Left kidney (tissue), 8 donors: ENCODE measurements at places on chromosomes 2 and 18. TPM values are rescaled to one million over a fixed set of nuclear protein-coding genes. Genes with fewer than 3 reads are reported as not detected.

GAL3ST2 gene
- polyA plus RNA-seq: 0.76 TPM

FAM237A gene
- polyA plus RNA-seq: not detected

CFAP210 gene
- polyA plus RNA-seq: 2.9 TPM

XPO1 gene
- polyA plus RNA-seq: 322 TPM

WNT6 gene
- polyA plus RNA-seq: 0.12 TPM

CRYBA2 gene
- polyA plus RNA-seq: not detected

ASNSD1 gene
- polyA plus RNA-seq: 67.0 TPM

BMP10 gene
- not detected for polyA plus RNA-seq

SCYGR4 gene
- polyA plus RNA-seq: not detected

DNA sequence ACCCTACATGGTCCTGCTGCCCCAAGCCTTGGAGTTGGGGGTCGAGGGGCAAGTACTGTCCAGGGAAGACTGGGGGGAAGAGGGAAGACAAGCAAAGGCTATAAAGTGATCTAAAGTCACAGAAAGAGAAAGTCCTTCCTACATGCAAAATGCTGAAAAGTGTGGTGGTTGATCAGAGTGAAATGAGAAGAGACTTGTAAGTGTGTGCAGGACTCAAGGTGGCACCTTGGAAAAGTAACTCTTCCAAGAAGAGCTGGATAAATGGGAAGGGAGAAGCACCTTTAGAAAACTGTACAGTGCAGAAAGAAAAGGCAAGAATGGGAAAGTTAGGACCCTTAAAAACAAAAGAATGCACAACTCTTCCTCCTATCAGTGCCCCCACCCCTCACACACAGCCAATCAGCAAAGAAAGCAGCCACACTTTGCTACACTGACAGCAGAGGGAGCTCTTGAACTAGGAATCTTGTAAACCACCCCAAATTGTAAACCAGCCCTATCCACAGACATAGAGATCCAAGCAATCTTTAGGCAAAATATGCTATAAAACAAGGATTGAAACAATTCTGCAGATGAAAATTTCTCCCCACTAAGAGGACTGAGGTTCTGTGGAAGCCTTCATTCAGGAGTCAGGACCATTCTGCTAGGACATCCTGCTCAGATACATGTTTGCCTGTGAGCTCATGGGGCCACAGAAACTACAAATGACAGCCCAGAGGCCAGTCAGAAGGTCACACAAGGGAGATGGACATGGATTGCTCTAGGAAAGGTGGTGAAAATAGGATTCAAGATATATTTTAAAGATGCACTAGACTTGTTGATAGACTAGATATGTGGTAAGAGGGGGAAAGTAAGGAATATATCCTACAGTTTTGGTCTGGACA lies 146.4 kb downstream of the FTCDNL1 start:
- no peak for DNase-seq

GRCh38 chr18:50654658-50655550 lies 95.0 kb downstream of the MAPK4 start:
- DNase-seq: no peak

DNA sequence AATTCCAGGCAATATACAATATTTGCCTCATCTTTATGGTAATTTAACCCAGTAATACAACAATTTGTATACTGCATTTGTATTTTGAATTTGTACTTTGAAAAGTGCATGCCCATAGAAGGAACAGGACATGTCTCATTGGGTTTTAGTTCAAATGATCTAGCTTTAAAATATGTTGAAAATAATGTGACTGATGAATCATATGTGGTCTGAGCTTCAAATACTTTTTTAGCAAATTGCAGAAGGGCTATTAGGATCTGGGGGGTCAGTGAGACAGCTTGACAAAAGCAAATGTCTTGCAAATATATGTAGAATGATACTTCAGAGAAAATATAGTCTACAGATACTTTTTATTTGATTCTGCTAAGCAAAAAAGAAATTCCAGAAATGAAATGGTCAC lies 248.9 kb downstream of the DCC start:
- DNase-seq: no peak

DNA sequence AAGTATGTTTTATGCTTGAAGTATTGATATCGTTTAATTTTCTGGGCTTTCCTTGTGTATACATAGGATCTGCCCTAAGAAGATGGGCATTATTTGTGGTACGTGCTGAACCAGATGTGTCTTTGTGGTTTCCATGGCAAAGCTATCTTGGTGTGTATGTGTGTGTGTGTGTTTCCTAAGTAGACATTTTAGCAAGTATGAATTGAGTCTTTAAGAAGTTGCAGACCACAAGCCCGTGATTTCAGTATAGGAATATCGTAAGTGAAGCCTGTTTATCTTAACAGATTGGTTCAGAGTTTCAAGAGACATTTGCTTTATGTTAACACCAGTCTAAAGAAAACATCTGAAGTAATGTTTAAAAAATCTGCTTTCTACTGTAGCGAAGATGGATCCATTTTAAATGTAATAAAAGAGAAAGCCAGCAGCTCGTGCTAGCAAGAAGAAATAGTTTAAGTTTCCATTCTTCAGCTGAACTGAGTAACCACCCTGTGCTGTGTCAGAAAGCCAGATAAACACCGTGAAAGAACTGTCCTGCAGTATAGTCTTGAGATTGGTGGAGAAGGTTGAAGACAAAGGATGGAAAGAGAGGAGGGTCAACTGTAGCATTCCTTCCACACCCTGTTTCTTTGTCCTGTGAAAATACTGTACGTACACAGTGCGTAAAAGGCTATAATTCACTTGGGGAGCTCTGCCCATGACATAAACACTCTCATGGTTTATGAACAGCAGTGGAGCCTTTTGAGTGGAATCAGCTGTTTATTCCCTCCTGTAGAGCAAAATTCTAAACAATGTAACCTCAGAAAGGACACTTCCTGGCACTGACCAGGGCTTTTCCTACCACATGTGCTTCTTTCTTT lies 91.9 kb upstream of the FOSL2 start:
- peak; percentile 39 for DNase-seq

GRCh38 chr2:16386031-16386430 lies 279.6 kb downstream of the CYRIA start:
- no peak for DNase-seq

DNA sequence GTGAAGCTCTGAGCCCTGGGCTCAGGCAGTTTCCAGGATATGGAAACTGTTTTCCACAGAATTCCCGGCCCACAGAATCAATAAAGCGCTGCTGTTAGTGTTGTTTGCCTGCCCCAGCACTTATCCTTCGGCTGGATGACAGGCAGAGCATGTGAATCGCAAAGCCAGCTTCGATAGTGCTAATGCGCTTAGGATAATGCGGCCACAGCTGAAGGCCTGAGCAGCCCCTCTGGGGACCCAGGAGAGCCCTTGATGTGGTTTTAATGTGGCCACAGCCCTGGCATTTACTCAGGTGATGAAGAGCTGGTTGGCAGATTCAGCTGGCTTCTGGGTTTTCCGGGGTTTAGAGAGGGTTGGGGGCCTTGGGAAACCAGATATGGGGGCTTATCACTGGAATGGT lies 23.7 kb downstream of the PCARE start:
- no peak for DNase-seq

GRCh38 chr2:177171418-177171865 lies 41.2 kb upstream of the HNRNPA3 start:
- no peak for DNase-seq

DNA sequence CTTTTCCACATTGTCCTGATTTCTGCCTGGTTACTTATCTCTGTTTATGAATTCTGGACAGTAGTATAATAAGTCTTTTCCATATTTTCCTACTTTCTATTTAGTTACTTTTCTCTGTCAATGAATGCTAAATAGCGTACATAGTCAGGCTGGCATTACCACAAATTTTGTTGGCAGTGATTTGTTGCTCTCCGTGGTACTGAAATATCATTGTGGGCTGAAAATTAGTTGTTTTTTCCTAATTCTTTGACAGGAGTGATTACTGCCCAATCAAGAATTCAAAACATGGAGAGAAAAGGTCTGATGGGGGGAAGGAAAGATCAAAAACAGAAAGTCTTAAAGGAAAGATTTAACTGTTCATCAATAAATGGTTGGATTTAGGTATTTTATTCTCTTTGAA lies 7.7 kb upstream of the GALNT13 start:
- no peak for DNase-seq

GRCh38 chr2:190860985-190861680 lies 19.5 kb upstream of the GLS start:
- DNase-seq: no peak

DNA sequence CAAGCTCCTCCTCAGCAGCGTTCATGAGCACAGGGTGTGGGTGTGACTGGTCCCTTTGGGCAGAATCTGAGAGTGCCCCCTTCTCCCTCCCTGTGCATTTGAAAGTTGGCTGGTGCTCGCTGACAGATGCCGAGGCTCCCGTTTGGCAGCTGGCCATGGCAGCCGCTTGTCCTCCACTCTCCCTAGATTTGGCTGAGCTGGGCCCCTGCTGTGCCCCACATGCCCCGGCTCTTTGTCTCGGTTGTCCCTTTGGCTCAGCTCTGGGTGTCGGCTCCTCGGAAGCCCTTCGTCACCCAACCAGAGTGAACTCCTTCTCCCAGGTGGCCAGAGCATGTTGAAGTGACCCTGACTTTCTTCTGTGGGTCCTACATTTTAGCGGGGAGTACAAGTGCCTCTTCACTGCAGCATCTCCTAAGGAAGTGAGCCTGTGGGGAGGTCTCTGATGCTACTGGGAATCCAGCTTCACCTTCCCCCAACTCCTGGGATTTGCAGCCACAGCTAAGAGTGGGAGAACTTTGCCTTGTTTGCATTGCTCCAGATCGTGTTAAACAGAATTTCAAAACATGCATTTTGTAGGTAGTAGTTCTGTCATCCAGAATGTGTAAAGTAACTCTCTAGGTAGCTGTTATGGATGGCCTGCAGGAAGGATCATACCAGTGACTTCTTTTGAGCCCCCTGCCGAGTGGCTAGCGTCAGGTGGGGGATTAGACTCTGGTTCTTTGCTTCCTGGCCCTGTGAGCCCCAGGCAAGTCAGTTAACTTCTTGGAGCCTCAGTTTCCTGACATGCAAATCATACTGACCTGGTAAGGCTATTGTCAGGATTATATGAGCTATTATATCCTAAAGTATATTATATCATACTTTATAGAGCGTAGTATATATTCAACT lies 24.2 kb downstream of the HPCAL1 start:
- no peak for DNase-seq

GRCh38 chr2:105876191-105876590 lies 131.5 kb downstream of the NCK2 start:
- DNase-seq: no peak

GRCh38 chr2:30372826-30373225 lies 74.2 kb upstream of the LCLAT1 start:
- DNase-seq: no peak
